ENCODE measurements at places on chromosomes 3 and 15. TPM values are rescaled to one million over a fixed set of nuclear protein-coding genes. Genes with fewer than 3 reads are reported as not detected.

The AGBL1 gene
- total RNA-seq = not detected

The TMEM207 gene
- total RNA-seq = not detected

The DNAH12 gene
- not detected for total RNA-seq

The ERC2 gene
- total RNA-seq = 1.5 TPM

GRCh38 chr3:134003066-134003465 lies 26.7 kb downstream of the SLCO2A1 start:
- no peaks in the 10 kb centered on the region for H3K27me3 ChIP-seq
- DNase-seq = no peak
- no peaks in the 10 kb centered on the region for H3K36me3 ChIP-seq
- no peak overlapping the region for H3K4me3 ChIP-seq

GRCh38 chr3:9778143-9779074 lies 8.7 kb upstream of the CAMK1 start:
- H3K36me3 ChIP-seq = no peaks in the 10 kb centered on the region
- H3K27ac ChIP-seq = no peak overlapping the region
- H3K27me3 ChIP-seq = no peaks in the 10 kb centered on the region
- no peak overlapping the region for H3K4me3 ChIP-seq

- no peak for DNase-seq
- peaks cover 19% of the 10 kb centered on the region for H3K4me1 ChIP-seq
- H3K27ac ChIP-seq = peak overlapping the region; percentile 85
- peak overlapping the region; percentile 69 for H3K4me3 ChIP-seq
- H3K27me3 ChIP-seq = no peaks in the 10 kb centered on the region
Observed at GRCh38 chr15:67066041-67066958, 898 bp downstream of the SMAD3 start.

- DNase-seq = no peak
- no peaks in the 10 kb centered on the region for H3K36me3 ChIP-seq
- no peaks in the 10 kb centered on the region for H3K4me1 ChIP-seq
- H3K27ac ChIP-seq = no peak overlapping the region
Observed at GRCh38 chr3:17411157-17411877, 331.1 kb downstream of the TBC1D5 start.

- H3K4me3 ChIP-seq = no peak overlapping the region
- no peak for DNase-seq
- H3K36me3 ChIP-seq = no peaks in the 10 kb centered on the region
Observed at GRCh38 chr3:137988982-137989381, 21.0 kb upstream of the CLDN18 start.

DNA sequence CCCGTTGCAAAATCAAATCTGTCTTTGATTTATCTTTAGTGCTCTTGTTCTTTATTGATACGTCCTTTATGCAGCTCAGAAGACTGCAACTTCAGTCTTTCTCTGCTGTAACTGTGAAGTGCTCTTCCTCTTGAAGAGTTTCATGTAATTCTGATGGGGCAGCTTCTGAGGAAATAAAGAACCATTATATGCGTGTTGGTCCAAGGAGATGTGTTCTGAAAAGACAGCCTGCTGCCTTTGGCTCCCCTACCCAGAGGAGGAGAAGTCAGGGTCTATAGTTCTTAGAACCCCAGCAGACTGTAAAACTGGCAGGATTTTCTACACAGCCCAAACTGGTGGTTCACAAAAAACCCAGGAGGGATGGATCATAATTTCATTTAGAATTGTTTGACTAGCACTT lies 22.4 kb upstream of the ABHD10 start:
- DNase-seq = no peak
- no peak overlapping the region for H3K27ac ChIP-seq
- H3K27me3 ChIP-seq = no peaks in the 10 kb centered on the region
- H3K4me3 ChIP-seq = no peak overlapping the region
- H3K36me3 ChIP-seq = no peaks in the 10 kb centered on the region
- no peaks in the 10 kb centered on the region for H3K4me1 ChIP-seq

DNA sequence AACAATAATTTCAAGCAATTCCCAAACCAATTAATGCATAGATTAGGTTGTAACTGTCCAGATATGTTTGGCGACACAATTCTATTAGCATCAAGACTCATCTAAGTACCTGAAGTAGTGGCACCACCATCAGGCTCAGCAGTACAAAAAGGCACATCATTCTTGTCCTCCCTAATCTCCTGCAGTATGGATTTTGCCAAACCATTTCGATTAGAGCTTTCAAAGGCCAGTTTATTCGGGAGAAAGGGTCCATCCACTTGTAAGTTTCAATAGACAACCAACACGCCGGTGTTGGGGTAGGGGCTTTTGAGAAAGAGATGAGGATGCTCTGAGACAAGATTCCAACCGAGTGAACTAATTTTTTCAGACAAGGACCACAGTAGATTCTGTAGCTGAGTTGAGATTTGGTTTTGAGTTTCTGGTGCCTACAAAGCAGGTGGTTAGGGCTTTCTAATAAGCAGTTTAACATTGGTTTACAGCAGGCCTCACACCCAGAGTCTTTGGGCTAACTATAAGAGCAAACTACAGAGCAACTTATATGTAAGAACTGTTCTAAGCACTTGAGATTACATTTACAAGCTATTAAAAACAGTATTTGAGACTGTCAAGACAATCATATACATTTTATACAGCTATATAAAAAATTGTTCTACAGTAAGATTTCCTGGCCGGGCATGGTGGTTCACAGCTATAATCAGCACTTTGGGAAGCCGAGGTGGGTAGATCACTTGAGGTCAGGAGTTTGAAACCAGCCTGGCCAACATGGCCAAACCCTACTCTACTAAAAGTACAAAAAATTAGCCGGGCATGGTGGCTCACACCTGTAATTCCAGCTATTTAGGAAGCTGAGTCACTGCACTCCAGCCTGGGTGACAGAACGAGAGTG lies 4.5 kb downstream of the RPL22L1 start:
- peaks cover 9% of the 10 kb centered on the region for H3K36me3 ChIP-seq
- peaks cover 30% of the 10 kb centered on the region for H3K4me1 ChIP-seq
- no peak overlapping the region for H3K27ac ChIP-seq
- no peak for DNase-seq
- H3K27me3 ChIP-seq = no peaks in the 10 kb centered on the region

DNA sequence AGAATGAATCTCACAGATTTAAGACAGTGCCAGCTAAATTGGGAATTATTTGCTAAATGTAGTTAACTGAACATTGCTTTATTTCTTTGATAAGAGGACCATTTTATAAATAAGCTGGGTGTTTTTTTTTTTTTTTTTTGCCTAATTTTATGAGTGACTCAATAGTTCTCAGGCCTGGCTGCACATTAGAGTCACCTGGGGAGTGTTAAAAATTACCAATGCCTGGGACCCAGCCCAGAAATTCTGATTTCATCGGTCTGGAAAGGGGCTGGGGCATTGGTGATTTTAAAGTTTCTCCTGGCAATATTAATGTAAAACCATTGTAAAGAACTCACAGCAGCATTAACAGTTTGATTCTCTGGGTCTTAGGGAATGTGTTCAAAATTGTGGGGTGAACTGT lies 51.2 kb upstream of the PHLDB2 start:
- H3K27me3 ChIP-seq = no peaks in the 10 kb centered on the region
- no peak overlapping the region for H3K4me3 ChIP-seq
- H3K27ac ChIP-seq = peak overlapping the region; percentile 10
- peaks cover 4% of the 10 kb centered on the region for H3K4me1 ChIP-seq

GRCh38 chr3:182527745-182528144 lies 265.6 kb upstream of the ATP11B start:
- no peak for DNase-seq
- H3K27me3 ChIP-seq = no peaks in the 10 kb centered on the region
- H3K27ac ChIP-seq = no peak overlapping the region
- no peaks in the 10 kb centered on the region for H3K36me3 ChIP-seq
- H3K4me1 ChIP-seq = no peaks in the 10 kb centered on the region
- H3K4me3 ChIP-seq = no peak overlapping the region

DNA sequence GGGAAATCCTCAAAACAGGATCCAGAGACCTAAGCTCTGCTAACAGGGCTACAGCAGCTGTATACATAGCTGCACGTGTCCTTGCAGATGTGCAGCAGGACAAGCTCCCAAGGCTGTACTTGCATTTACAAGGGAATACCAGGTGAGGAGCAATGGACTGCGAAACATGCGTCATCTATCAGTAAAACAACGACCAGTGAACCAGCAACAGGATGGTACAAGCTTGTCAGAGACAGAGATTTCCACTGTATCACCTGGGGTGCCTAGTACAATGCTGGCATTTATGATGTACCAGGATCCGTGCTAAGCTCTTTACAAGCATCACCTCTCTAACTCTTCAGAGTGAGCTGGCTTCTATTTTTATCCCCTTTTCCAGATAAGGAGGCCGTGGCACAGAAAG lies 227.3 kb downstream of the FOXP1 start:
- no peak overlapping the region for H3K4me3 ChIP-seq
- H3K27ac ChIP-seq = no peak overlapping the region
- H3K36me3 ChIP-seq = no peaks in the 10 kb centered on the region
- no peak for DNase-seq

DNA sequence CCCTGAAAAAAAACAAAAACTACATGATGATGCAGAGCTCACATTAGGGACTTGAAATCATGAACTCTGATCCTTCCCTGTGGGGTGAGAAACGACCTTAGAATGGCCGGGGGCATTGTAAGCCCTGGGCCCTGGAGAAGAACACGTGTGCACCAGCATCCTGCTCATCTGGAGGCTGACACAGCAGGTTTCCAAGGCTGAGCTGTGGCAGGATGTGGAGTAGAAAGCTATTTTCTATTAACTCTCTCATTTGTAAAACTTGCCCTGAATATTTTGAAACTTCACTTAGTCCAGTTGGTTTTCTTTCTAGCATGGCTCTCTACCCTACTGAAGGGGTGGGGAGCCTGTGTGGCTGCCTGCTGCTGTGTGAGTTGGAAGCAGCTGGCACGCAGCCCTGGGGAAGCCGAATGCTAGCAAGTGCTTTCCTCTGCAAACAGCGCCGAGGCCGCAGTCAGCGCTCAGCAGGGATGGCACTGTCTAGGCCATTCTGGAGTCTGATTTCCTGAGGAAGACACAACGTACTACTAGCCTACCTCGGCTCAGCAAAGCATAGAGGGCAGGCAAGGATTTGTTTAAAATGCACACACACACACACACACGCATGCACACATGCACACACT lies 58.0 kb downstream of the GABRG3 start:
- no peaks in the 10 kb centered on the region for H3K27me3 ChIP-seq
- DNase-seq = no peak
- no peak overlapping the region for H3K4me3 ChIP-seq
- H3K27ac ChIP-seq = no peak overlapping the region

DNA sequence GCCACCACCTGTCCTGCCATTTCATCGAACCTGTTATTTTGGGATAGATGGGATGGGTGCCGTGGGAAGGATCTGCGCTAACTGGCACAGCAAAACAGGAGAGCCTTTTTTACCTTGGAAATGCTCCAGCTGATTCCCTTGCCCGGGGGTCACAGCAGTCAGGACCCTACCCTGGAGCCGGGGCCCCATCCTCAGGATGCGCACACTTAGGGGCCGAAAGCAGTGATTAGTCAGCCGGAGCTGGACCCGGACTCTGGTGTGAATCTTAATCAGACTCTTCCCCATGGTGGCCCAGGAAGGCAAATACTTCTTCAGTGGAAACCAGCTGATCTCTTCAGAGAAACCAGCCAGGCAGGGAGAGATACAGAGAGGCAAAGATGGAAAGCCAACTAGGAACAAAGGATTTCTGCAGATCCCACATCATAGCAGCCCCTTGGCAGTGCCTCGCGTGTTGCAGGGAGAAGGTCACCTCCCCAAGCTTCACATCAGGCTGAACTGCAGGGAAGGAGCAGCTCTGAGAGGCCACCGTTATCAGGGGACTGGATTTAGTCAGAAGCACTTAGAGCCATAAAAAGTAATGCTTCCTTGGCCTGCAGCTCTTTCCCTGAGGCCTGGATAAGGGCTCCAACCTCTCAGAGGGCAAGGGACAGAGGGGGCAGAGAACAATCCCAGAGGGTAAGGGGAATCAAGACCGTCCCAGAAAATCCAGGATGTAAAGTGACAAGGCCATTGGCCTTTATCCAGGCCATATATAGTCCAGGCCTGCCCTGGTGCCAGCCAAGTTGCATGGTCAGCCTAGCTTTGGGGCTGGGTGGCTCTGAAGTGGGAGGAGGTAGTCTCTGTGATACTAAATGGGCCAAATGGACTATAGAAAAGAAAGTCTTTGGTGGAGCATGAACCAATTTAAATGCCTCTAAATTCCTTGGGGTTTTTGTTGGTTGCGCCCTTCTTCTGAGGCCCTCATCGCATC lies 52.9 kb downstream of the WDR76 start:
- H3K4me1 ChIP-seq = no peaks in the 10 kb centered on the region
- DNase-seq = no peak
- H3K27ac ChIP-seq = no peak overlapping the region
- no peaks in the 10 kb centered on the region for H3K36me3 ChIP-seq
- no peak overlapping the region for H3K4me3 ChIP-seq

DNA sequence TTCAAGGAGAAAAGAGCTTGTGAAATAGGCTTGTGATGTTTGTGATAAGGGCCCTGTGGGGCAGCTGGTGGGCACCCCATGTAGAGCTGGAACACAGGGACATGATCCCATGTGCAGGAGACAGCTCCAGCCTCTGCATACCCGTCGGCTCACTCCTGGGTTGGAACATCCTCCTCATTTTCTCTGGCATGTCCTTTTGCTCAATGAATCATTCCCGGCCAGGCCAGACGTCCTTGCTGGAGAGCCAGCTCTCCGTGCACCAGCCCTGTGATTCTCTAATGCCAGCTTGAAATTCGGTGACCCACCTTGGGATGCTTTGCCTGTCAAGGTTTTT lies 77.3 kb downstream of the SMAD3 start:
- DNase-seq = no peak
- no peaks in the 10 kb centered on the region for H3K36me3 ChIP-seq
- no peaks in the 10 kb centered on the region for H3K27me3 ChIP-seq
- peak overlapping the region; percentile 96 for H3K27ac ChIP-seq
- H3K4me3 ChIP-seq = no peak overlapping the region

Measured in esophagus squamous epithelium (tissue), 5 donors.